ENCODE measurements at places on chromosomes 5 and 9. TPM values are rescaled to one million over a fixed set of nuclear protein-coding genes. Genes with fewer than 3 reads are reported as not detected.

Gene SCGB3A2
- total RNA-seq, result not detected

Gene CD180
- not detected for total RNA-seq

Gene FAM169A
- 3.9 TPM for total RNA-seq

Gene KIAA0825
- 1.4 TPM for total RNA-seq

Gene PCDHGA11
- total RNA-seq, result 4.0 TPM

Gene AQP3
- 0.25 TPM for total RNA-seq
